ENCODE measurements at places on chromosomes 4 and X.

GRCh38 chr4:152540293-152540674 is 4.4 kb upstream of the FBXW7 start:
- DNase-seq, result peak; percentile 74

- DNase-seq, result no peak
These were observed 3.9 kb upstream of the PRSS12 start for GRCh38 chr4:118356731-118357130.

DNA sequence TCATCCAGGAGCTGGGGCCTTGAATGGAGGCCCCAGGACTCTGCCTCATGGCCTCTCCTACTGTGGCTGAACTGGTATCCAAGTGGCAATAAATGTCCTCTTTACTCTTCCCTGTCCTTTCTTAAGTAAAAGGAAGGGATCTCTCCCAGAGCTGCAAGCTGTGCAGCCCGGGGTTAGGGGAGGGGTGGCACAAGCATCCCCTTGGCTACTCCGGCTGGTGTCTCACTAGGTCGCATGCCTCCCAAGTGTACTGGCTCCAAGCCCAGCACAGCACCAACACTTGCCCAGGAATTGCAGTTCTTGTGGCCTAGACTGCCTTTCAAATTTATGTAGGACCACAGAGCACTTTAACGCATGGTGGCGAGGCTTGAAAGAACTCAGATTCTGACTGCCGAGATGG is 44.7 kb upstream of the MED14 start:
- no peak for DNase-seq

- no peak for DNase-seq
These were observed 5.3 kb upstream of the OPHN1 start for GRCh38 chrX:68438575-68438974.

GRCh38 chr4:48756689-48757220 is 23.3 kb downstream of the FRYL start:
- no peak for DNase-seq

- no peak for DNase-seq
These were observed 53.6 kb downstream of the EVC2 start for GRCh38 chr4:5654791-5655190.

- peak; percentile 4 for DNase-seq
These were observed 55.6 kb upstream of the ADRA2C start for GRCh38 chr4:3710451-3711182.

DNA sequence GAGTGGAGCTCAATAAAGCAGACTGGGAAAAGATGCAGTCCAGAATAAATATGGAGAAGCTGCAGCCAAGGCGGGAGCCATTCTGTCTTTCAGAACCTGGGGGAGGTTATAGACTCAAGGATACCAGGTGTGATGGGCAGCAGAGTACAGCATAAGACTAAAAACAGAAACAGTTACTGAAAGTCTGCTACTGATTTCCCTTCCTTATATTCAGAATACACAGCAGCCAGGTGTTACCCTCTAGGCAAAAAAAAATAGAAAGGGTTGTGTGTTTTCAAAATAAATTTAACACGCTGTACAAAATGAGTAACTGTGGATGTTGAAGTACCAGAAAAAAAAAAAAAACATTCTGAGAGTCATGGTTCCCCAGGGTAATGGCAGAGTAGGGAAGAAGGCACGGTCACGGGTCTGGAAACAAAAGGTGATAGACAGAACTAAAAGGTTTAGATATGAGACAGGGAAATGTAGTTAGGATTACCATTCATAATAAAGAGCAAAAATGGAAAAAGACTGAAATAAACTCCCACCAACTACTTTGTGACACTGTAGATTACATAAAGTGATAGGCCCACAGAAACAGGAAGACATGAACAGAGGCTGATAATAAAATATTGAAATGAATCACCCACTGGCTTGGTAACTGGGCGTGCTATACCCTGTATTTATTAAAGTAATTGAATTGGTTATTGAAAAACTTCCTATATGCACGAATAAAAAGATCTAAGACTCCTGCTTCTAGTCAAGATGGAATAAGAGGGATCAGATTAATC is 10.8 kb upstream of the HHIP start:
- DNase-seq, result no peak

DNA sequence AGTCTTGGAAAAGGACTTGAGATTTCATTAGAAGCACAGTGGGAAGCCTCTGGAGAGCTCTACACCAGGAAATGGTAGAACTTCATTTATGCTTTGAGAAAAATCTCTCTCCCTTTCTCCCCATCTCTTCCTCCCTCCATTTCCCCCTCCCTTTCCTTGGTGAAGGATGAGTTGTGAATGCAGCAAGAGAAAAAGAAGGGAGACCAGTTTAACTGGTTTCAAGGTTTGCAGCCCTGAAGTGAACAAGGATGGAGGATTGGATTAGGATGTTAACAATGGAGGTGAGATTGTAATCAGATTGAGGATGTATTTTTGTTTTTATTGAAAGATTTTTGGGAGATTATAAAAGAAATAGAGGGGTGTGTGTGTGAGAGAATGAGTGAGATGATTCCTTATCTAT is 99.5 kb downstream of the ANK2 start:
- DNase-seq, result no peak

DNA sequence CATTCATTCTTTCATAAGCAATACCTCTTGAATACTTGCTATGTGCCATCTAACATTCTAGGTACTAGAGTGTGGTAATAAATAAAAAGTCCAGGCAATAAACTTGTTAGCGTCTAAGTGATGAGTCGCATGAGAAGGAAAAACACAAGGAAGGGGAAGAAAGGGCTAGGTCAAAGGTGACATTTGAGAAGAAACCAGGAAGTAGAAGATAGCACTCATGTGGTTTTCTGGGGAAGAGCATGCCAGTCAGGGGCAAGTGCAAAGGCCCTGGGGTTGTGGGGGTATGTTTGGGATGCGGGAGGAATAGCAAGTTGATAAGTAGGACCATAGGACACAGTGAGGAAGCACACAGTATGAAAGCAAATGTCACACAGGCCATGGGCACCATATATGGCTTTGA is 157.0 kb downstream of the TSPAN5 start:
- no peak for DNase-seq

DNA sequence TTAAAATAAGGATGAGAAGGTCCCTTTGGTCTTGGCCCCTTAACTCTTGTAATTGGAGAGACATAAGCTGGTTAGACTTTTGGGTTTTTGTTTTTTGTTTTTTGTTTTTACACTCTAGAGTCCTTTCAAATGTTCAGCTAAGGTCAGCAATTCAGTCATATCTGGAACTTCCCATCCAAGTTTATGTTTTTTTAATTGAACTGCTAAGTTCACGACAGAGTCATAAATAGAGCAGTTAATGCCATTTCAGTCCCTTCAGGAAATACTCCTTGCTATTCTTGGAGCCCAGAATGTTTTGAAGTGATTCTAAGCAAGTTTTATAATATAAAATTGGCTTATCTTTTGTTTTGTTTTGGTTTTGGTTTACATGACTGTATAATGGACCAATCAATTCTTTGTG is 329.4 kb upstream of the PABPC4L start:
- DNase-seq, result no peak

DNA sequence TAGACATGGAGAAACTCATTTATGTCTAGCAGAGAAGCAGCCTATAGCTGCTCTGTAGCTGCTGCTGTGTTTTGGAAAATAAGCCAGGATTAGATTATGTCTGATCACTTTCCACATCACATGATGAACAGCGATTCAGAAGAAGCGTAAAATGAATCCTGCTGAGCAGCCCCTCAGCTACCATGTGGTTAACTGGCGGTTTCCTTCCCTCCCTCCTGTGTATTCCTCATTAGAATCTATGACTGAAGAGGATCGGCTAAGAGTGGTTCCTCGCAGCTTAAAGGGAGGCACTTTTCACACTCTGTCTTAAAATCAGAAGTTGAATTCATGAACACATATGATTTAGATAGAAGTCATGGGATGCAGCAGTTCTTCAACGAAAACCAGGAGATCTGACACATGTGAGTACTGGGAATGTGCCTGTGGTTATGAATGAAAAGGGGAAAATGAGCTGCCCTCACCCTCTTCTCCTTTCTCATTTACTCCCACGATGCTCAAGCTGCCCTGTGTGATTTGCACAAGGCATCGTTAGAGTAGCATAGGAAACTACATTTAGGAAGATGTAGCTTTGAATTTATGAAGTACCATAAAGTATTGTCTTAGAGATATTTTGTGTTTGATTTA is at the start of gene PPEF1:
PPEF1 (plus strand) TSS at position 220 of the 624 bp plus-strand sequence; CDS start at position 356, 136 bp downstream.
- peak; percentile 30 for DNase-seq

DNA sequence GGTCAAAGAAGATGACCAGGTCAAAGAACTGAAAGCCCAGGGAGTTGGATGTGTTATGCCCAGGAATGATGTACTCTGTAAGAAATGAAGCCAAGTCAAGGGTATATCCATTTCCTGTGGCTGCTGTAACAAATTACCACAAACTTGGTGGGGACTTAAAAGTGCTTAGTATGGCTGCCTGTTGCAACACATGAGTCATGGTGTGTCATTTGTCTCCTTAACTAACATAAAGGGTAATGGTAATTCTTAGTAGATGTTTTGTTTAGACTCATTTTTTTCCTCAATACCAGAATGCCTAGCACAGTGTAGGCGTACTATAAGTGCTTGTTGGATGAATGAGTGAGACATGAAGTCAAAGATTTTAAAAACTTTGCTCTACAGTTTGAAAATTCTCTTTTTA is 45.7 kb downstream of the SYTL5 start:
- DNase-seq, result no peak

DNA sequence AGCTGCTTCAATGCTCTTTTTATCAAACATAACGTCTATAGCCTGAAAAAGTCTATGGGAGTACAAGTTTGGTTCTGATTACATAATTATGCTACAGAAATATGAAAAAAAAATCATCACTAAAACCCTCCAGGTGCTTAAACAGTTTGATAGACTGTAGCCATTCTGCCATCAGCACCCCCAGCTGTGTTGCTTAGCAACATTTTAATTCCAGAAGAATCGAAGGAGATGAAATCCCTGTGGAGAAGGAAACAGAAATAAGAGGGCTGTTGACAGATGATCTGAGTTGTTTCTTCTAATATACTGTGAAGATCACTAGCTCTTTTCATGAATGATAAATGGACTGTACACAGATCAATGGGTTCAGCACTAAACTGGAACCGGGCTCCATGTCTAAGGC is 402.8 kb downstream of the AFF2 start:
- DNase-seq, result no peak

DNA sequence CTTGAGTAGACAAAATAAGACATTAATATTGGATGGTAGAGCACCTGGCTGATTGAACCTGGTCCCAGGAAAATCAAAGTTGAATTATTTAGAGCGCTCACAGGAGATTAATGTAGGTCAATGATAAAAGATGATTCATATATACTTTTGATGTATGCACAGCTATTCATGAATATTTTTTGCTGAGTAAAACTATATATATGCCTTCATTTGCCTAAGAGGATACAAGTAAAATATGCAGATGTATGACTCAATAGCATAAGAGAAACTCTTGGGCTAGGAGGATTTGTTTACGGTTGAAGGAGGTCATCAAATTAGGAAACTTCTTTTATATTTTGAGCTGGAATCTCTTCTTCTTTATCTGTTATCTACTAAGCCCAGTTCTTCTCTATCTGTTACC is 202.7 kb upstream of the HS3ST1 start:
- no peak for DNase-seq

DNA sequence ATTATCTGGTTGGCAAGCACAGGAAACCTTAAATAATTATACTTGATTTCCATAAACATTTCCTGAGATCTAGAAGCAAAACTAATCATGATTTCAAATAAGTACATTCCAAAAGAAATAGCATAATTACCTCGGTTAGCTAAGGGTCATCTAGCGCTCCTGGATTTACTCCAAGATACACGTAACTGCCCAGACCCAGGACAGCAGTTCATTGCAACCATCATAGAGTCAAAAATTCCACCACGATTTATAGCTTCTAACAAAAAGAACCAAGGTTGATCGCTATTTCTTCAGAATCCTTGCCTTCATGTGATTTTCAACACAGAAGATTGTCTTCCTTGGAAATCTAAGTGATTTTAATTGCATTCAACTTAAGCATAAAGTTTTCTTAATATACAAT is 1235.5 kb upstream of the TENM3 start:
- no peak for DNase-seq

- no peak for DNase-seq
These were observed 430.6 kb downstream of the BCOR start for GRCh38 chrX:39667191-39667590.

DNA sequence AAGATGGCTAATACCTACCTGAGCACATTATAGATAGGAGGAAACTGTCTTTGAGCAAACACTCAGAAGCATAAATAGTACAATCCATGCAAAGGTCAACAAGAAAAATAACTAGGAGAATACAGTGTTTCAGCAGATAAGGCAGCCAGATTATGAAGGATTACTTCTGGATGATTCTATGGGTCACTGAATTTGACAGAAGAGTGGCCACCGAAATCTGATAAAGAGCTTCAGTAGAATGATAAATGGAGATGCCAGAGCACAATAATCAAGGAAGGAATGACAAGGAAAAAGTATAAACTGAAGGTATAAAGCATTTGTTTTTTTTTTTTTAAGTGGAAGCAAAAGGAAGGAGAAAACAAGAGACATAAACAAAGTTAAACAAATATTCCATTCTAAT is 58.7 kb downstream of the ELF2 start:
- no peak for DNase-seq

GRCh38 chr4:146709956-146710355 is 71.3 kb downstream of the POU4F2 start:
- DNase-seq, result no peak

DNA sequence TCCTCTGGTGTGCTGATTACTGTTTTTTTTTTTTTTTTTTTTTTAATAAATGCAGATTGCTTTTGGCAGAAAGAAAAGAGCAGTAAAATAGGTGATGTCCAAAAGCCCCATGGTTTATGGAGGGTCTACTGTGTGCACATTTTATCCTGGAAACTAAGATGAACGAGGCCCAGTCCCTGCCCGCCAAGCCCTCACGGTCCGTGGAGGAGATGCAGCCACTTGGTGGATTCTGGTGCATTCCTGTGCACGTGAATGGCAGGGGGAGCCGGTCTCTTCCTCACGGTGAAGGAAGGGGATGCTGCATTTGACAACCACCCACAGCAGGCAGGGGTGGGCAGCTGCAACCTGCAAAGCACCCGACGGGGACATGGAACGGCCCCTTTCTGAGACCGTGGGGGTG is 100.2 kb upstream of the AFAP1 start:
- DNase-seq, result no peak

DNA sequence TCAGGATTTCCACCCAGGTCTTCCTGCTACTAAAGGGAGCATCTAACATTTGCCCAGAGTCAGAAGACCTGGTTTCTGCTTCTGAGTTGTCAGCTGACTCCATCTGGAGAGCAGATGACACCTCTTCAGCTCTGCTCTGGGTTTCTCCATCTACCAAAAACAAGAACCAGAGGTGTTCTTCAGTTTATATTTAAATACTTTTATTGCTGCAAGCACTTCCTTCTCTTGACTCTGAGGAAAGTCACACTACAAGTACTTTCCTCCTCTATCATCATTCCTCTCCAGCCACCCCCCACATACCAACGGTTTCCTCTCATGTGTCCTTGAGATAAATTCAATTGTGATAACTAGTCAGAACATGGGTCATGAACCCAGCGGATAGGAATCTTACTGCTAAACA is 88.4 kb downstream of the PPP3CA start:
- no peak for DNase-seq

DNA sequence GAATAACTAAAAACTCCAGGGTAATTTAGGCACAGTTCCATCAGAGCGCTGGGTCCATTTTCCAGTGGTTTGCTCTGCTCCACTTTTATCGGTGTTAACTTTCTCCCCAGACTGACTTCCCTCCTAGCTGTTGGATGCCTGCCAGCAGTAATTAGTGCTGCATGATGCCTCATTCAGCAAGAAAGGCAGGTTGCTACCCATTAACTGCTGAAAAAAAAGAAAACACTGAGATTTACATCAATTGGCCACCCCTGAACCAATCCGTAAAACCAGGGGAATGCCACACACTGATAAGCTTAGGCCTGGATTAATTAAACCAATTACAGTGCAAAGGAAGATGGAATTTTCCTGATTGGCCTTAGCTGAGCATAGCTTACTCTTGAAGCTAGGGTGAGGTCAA is 182.4 kb upstream of the CXXC4 start:
- peak; percentile 64 for DNase-seq
